ENCODE measurements at places on chromosomes 3 and 15.
A peak's percentile ranks its signal among the peaks of the same experiment; 100 is the strongest.

- no peaks in the 10 kb centered on the region for H3K36me3 ChIP-seq
- no peak overlapping the region for H3K4me3 ChIP-seq
- DNase-seq: no peak
- H3K4me1 ChIP-seq: peaks cover 8% of the 10 kb centered on the region
- no peak overlapping the region for H3K27ac ChIP-seq
These were observed 59.2 kb downstream of the EPHB1 start for GRCh38 chr3:134854254-134854653.

DNA sequence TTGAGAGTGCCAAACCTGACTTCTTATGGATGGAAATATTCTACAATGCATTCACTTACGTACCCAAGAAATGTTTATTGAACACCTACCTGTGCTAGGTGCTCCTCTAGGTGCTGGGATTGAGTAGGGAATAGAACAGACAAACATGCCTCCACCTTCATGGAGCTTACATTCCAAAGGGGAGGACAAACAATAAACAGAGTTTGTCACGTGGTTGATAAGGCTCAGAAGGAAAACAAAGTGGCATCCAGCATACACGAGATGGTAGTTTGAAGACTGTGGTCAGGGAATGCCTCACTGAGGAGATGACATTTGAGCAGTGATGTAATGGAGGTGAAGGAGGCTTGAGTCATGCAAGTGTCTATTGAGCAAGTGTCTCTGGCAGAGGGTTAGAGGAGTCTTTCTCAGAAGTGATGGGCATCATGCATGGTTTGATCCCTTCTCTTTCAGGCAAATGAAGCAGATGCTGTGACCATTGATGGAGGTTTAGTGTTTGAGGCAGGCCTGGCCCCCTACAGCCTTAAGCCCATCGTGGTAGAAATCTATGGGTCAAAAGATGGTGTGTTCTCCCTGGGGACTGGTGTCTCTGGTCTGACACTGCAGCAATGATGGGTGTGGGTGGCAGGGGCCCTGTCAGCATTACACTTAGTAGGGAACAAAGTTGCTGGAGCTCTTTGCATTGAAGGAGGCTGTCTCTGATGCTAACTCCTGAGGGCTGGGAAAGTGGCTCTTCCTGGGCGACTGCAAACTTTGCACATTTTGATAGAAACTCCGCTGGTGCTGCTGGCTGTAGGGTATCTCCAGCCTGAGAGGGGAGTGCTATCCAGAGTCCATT lies 29.7 kb upstream of the TOPBP1 start:
- H3K4me3 ChIP-seq: no peak overlapping the region
- no peak overlapping the region for H3K27ac ChIP-seq
- H3K36me3 ChIP-seq: no peaks in the 10 kb centered on the region
- peaks cover 6% of the 10 kb centered on the region for H3K4me1 ChIP-seq
- peaks cover 3% of the 10 kb centered on the region for H3K27me3 ChIP-seq
- no peak for DNase-seq

- H3K36me3 ChIP-seq: no peaks in the 10 kb centered on the region
- no peak overlapping the region for H3K4me3 ChIP-seq
- no peak overlapping the region for H3K27ac ChIP-seq
- DNase-seq: no peak
- no peaks in the 10 kb centered on the region for H3K4me1 ChIP-seq
These were observed 381.6 kb upstream of the NAALADL2 start for GRCh38 chr3:174477491-174477890.

- no peak overlapping the region for H3K4me3 ChIP-seq
- no peaks in the 10 kb centered on the region for H3K4me1 ChIP-seq
- H3K27ac ChIP-seq: no peak overlapping the region
- DNase-seq: no peak
- H3K36me3 ChIP-seq: no peaks in the 10 kb centered on the region
These were observed 213.0 kb downstream of the FMN1 start for GRCh38 chr15:32981536-32981935.

GRCh38 chr3:33273628-33274027 lies 3.6 kb upstream of the FBXL2 start:
- no peak overlapping the region for H3K4me3 ChIP-seq
- DNase-seq: no peak
- no peaks in the 10 kb centered on the region for H3K4me1 ChIP-seq
- no peaks in the 10 kb centered on the region for H3K36me3 ChIP-seq

DNA sequence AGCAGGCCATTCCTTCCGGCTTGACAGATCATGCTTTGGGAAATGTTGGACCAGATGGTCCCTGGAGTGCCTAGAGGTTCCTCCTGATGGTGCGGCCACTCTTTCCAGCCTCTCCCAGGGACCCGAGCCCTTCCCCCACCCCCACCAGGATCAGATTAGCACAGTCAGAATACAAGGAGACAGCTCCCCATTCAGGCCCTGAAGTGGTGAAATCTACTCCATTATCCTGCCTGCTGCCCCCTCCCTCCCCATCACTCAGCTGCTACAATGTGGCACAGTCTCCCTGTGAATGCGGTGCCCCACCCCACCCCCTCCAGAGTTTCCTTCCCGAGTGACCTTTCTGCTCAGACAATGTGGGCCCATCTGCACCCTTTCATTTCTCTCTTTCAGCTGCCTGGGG lies 29.4 kb downstream of the RNU5B-1 start:
- DNase-seq: no peak
- no peaks in the 10 kb centered on the region for H3K27me3 ChIP-seq
- no peak overlapping the region for H3K27ac ChIP-seq

- no peak for DNase-seq
- no peaks in the 10 kb centered on the region for H3K4me1 ChIP-seq
- H3K27ac ChIP-seq: no peak overlapping the region
- H3K4me3 ChIP-seq: no peak overlapping the region
- no peaks in the 10 kb centered on the region for H3K36me3 ChIP-seq
- H3K27me3 ChIP-seq: peaks cover 15% of the 10 kb centered on the region
These were observed 141.7 kb downstream of the WDR76 start for GRCh38 chr15:43968551-43968950.

DNA sequence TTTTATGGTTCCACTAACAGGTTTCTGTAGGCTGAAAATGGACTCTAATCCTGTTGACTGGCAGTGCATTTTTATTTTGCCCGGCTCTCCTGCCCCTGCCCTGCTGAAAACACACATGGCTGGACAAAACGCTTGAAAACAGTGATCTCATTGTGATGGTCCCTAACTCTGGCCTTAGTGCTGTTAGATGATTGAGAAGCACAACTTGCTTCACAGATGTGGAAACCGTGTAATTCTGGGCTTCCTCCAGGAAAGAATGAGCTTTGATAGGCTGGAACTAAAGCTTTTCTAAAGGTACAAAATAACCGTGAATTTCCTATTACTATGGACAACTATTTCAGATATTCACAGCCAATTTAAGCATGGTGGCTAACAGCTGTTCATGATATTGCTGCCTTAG lies 121.4 kb downstream of the VGLL3 start:
- DNase-seq: no peak
- no peaks in the 10 kb centered on the region for H3K4me1 ChIP-seq
- no peaks in the 10 kb centered on the region for H3K36me3 ChIP-seq
- H3K27ac ChIP-seq: no peak overlapping the region

DNA sequence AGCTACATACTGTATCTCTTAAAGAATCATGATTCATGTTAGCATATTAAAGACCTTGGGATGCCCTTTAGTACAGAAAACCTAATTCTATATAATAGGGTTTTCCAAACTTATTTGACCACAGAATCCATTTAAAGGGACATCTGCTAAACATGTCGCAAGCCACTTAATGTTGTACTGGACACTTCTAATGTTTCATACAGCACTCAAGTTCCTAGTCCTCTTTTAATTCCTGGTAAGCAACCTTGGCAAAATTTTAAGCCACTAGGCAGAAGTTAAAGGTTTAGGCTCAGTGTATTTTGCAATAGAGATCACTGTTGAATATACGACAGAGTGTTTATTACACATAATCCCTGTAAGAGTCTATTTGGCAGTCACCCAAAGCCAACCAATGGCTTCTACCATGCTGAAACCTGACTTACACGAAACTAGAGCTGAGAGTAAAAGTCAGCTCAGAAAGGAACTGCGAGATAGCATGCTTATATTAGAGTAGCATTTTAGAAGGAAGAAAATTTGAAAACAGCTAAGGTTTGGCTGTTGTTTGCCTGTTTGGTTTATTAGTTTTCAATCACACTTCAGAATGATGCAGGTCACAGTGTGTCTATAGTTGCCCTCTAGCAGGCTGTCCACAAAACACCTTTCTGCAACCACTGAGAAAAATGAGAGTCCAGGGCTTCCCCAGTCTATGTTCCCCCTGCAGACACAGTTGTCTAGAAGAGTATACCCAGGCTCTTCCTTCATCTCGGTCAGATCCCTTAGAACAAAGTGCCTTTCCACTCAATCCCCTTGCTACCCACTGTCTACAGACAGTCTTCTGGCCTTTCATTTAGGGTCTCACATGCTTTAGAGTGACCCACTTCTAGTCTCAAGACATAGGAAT lies 104.4 kb downstream of the FMN1 start:
- H3K27me3 ChIP-seq: no peaks in the 10 kb centered on the region
- no peak for DNase-seq
- no peaks in the 10 kb centered on the region for H3K36me3 ChIP-seq
- no peak overlapping the region for H3K27ac ChIP-seq
- H3K4me1 ChIP-seq: peaks cover 10% of the 10 kb centered on the region

- H3K36me3 ChIP-seq: no peaks in the 10 kb centered on the region
- no peak for DNase-seq
- peaks cover 3% of the 10 kb centered on the region for H3K27me3 ChIP-seq
- no peak overlapping the region for H3K4me3 ChIP-seq
These were observed 48.1 kb downstream of the MAGEF1 start for GRCh38 chr3:184663756-184664155.

DNA sequence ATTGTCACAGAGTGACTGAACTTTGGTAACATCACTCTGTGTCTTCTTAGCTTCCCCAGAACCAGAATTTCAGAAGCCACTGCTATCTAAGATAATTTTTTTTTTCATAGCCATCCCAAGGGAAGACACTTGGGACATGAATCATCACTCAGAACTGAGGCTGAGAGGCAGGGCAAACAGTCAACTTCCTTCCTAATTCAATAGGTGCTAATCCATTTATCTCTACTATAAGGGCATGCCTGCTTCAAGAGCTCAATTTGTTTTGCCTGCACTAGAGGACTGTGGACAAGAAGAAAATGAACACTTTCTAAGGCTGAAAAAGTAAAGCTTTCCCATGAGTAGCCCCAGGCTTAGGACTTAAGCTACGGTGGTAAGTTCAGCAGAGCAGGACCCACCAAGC lies 56.7 kb upstream of the MYRIP start:
- peaks cover 2% of the 10 kb centered on the region for H3K27me3 ChIP-seq
- no peak overlapping the region for H3K4me3 ChIP-seq
- DNase-seq: no peak
- H3K27ac ChIP-seq: no peak overlapping the region
- no peaks in the 10 kb centered on the region for H3K4me1 ChIP-seq
- no peaks in the 10 kb centered on the region for H3K36me3 ChIP-seq

GRCh38 chr15:77554306-77555080 lies 78.2 kb downstream of the LINGO1 start:
- H3K27me3 ChIP-seq: no peaks in the 10 kb centered on the region
- no peaks in the 10 kb centered on the region for H3K4me1 ChIP-seq
- H3K4me3 ChIP-seq: no peak overlapping the region

- H3K4me1 ChIP-seq: no peaks in the 10 kb centered on the region
- no peak overlapping the region for H3K4me3 ChIP-seq
- peaks cover 4% of the 10 kb centered on the region for H3K27me3 ChIP-seq
- H3K36me3 ChIP-seq: no peaks in the 10 kb centered on the region
- DNase-seq: no peak
- H3K27ac ChIP-seq: no peak overlapping the region
These were observed 215.8 kb downstream of the RYR3 start for GRCh38 chr15:33526532-33526931.

- peak overlapping the region; percentile 81 for H3K4me3 ChIP-seq
- H3K27me3 ChIP-seq: peaks cover 45% of the 10 kb centered on the region
- peaks cover 2% of the 10 kb centered on the region for H3K36me3 ChIP-seq
These were observed 1.1 kb downstream of the TM6SF1 start for GRCh38 chr15:83108266-83109219.

DNA sequence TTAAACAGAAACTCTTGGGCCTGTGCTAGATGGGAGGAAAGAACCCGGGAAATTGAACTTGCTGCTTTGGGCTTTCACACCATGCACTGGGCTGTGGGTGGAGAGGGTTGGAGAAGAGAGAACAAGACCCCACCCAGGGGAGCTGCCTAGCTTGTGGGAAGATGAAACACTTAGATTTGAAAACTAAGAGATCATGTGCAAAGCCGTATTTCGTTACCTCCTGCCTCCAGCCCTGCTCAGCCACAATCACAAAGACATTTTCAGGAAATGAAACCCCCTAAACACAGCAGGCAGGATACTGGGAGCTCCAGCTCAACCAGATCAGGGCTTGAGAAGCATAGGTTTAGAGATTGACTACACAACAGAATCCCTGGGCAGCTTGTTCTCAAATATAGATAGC lies 183.0 kb upstream of the C2CD4B start:
- no peaks in the 10 kb centered on the region for H3K36me3 ChIP-seq
- peaks cover 11% of the 10 kb centered on the region for H3K27me3 ChIP-seq
- H3K4me3 ChIP-seq: no peak overlapping the region
- H3K4me1 ChIP-seq: peaks cover 7% of the 10 kb centered on the region

- no peaks in the 10 kb centered on the region for H3K4me1 ChIP-seq
- DNase-seq: no peak
- no peak overlapping the region for H3K4me3 ChIP-seq
- H3K27ac ChIP-seq: no peak overlapping the region
- no peaks in the 10 kb centered on the region for H3K36me3 ChIP-seq
- H3K27me3 ChIP-seq: no peaks in the 10 kb centered on the region
These were observed 921.0 kb upstream of the ROBO1 start for GRCh38 chr3:80688814-80689213.

GRCh38 chr15:43748376-43748775 lies 2.1 kb downstream of the PDIA3 start:
- H3K36me3 ChIP-seq: peaks cover 39% of the 10 kb centered on the region
- no peak for DNase-seq
- H3K27me3 ChIP-seq: no peaks in the 10 kb centered on the region
- peak overlapping the region; percentile 98 for H3K27ac ChIP-seq

DNA sequence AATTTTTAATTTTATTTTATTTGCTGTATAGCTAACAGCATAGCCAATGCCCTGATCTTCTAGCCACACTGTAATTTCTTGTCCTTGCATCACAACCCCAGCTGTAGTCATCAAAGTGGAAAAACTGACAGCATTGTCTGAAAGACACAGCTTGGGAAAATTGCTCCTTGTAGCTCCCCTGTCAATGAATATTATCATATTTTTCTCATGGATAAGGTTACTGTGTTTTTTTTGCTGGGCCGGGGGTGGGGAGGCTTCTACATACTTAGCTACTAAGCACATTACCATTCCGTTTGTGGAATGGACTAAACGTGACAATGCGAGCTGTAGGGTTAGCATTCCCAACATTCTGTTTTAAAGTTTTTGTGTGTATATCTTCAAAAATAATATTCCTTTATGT lies 381.3 kb downstream of the TIGIT start:
- no peak overlapping the region for H3K4me3 ChIP-seq
- no peak overlapping the region for H3K27ac ChIP-seq
- DNase-seq: no peak
- H3K4me1 ChIP-seq: peaks cover 18% of the 10 kb centered on the region
- H3K27me3 ChIP-seq: no peaks in the 10 kb centered on the region

DNA sequence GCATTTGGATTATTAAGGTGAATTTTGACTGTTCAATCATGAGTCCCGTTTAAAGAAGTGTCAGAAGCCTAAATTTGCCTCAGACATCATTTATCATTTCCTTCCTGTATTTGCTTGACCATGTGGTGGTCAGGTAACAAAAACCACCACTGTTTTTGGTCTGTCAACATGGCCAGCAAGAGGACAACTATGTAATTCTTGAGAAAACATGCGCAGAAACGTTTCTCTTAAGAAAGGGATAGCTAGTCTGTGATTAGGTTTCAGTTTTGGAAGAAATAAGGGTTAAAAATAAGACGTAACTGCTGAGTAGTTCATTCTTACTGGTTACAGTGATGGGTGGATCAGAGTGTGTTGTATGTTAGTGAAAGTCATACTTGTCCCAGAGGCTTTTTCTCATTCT lies 204.5 kb downstream of the AKAP13 start:
- peak overlapping the region; percentile 86 for H3K27ac ChIP-seq
- no peaks in the 10 kb centered on the region for H3K27me3 ChIP-seq
- H3K4me1 ChIP-seq: peaks cover 77% of the 10 kb centered on the region
- H3K36me3 ChIP-seq: peaks cover 60% of the 10 kb centered on the region
